T-helper 1 cell (primary cell): ENCODE measurements at places on chromosomes 16 and 17.

- DNase-seq, result no peak
Measured at GRCh38 chr16:66899310-66899944, 19.1 kb downstream of the PDP2 start.

GRCh38 chr17:50585891-50586290 lies 25.4 kb downstream of the CACNA1G start:
- DNase-seq, result no peak

DNA sequence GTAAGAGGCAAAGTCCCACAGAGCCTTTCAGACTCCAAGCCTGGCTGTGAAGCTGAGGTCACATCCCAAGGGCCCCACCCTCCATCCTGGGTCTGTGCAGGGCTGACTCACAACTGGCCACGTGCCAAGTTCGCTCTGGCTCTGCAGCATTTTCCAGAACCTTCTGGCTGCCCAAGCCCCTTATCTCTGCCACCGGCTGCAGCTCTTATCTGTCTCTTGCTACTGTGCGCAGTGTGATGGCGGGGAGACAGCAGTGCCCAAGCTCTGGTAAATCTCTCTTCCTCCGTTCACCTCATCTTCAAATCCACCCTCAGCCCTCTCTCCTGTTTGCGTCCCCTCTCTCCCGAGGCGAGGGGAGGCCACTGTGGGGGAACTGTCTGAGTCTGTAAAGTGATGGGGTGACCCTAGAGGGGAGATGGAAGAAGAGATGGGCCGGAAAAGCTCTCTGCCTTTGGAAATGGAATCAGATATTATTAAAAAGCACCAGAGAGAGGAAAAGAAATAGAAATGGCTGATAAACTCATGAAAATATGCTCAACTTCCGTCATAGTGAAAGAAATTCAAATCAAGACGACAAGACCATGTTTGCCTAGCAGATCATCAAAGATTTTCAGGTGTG lies 162.7 kb upstream of the CDC42EP4 start:
- no peak for DNase-seq

- DNase-seq, result no peak
Measured at GRCh38 chr17:31329221-31329620, 7.8 kb upstream of the EVI2A start.

- no peak for DNase-seq
Measured at GRCh38 chr17:44122816-44123355, 555 bp downstream of the HDAC5 start.

GRCh38 chr16:74073456-74073855 lies 223.2 kb upstream of the PSMD7 start:
- DNase-seq, result no peak

- no peak for DNase-seq
Measured at GRCh38 chr17:13256545-13256944, 238.7 kb upstream of the ELAC2 start.

DNA sequence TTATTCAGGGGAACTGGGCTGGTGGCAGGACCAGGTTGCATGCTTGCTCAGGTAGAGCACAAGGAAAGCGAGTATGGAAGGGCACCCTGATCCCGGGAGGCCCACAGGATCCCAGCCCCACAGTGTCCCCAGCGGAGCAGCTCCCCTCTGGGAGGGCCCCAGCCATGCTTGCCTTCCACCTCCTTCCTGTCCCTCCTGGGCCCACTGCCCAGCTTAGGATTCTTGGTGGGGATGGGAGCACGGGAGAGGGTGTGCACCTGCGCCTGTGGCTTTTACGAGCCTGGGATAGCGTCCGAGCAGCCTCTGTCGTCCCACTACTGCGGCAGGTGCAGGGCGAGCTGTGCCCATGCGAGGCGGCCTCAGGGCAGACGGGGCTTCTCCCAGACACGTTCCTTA lies 114.5 kb downstream of the BANP start:
- DNase-seq, result no peak

GRCh38 chr16:89071686-89072547 lies 21.7 kb upstream of the ACSF3 start:
- DNase-seq, result no peak

GRCh38 chr16:30805056-30805369 lies 18.0 kb upstream of the ZNF629 start:
- DNase-seq, result no peak

GRCh38 chr17:1648173-1648962 lies 1.3 kb downstream of the RILP start:
- no peak for DNase-seq

DNA sequence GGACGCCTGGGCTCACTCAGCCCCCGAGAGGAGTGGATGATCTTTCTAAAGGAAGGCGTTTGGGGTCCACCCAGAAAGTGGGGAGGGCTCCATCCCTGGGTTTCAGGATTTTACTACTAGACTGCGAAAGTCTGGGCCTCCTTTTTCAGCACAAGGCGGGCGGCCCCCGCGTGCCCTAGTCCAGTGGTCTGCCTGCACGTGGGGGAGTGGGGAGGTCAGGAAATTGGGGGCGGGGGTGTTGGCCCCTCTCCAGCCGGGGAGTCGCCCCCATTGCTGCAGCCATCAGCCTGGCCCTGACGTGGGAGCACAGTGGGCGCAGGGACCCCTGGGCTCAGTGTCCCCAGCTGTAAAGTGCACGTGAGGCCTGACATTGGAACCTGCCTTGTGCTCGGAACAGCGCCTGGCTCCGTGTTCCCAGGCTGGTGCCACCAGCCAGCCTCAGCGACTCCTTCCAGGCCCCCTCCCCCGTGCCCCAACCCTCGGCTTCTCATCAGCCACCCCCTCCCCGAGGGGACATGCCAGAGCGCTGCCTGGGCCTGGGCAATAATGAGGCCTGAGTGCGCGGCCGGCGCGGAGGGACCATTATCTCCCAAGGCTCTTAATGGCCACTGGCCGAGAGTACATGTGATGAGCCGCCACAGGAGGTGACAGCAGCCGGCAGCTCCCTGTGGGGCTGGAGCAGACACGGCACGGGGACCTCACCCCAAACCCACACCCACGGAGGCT lies 2.4 kb upstream of the C1QTNF8 start:
- no peak for DNase-seq

- DNase-seq, result no peak
Measured at GRCh38 chr16:50719401-50720337, 22.2 kb upstream of the CYLD start.
